ENCODE measurements at places on chromosomes 3 and 15.

DNA sequence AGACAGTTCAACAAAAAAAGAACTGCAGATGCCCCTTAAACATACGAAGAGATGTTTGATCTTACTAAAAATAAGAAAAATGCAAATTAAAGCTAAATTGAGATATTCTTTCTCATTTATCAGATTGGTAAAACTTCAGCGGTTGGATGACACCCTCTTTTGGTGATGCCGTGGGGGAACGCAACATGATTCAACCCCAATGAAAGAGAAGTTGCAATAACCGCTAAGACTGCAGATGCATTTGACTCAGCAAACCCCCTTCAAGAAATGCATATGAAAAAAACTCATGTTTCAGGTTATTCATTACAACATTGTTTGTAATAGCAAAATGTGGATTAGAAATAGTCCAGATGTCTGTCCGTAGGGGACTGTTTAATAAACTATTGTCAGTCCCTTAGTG lies 3.6 kb downstream of the KLHL6 start:
- DNase-seq: no peak

- DNase-seq: no peak
Observed at GRCh38 chr3:111904376-111905241, 45.5 kb downstream of the PHLDB2 start.

GRCh38 chr15:83016906-83017305 lies 5.5 kb upstream of the C15orf40 start:
- no peak for DNase-seq

GRCh38 chr15:49848282-49848724 lies 227.5 kb downstream of the DTWD1 start:
- DNase-seq: no peak

All from islet precursor cell (in vitro differentiated cells).